ENCODE measurements at places on chromosomes 5 and 9.

DNA sequence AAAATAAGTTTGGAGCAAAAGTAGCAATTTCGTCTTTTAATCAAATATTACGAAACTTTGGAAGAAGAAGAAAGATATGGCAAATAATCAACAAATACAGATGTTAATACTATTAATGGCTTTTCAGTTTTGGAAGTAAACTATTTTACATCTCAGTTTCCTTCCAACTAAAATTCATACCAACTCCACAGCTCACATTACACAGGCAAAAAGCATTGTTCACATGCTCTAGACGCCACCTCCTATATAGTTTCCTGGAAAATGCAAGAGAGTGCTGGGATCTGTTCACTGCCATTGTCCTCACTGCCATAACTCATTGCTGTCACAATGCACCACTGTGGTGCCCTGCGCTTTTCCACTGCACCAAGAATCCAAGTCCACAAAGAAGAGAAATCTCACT lies 149.0 kb upstream of the FTMT start:
- DNase-seq: no peak

DNA sequence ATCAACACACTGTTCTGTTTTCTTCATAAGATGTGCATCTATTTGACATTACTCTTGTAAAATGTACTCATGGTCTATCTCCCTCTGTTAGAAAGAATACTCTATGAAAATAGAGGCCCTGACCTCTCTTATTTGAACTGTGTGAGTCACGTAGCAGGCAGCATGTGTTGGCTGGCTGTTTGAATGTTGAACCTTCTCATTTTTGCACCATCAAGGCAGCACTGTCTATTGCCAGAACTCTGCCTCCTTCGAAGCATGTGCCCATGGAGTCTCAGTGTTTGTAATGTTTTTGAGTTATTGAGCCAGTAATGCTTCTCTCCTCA lies 144.4 kb downstream of the ALDH1A1 start:
- DNase-seq: no peak

GRCh38 chr5:163190784-163191183 lies 246.6 kb upstream of the CCNG1 start:
- peak; percentile 60 for DNase-seq

DNA sequence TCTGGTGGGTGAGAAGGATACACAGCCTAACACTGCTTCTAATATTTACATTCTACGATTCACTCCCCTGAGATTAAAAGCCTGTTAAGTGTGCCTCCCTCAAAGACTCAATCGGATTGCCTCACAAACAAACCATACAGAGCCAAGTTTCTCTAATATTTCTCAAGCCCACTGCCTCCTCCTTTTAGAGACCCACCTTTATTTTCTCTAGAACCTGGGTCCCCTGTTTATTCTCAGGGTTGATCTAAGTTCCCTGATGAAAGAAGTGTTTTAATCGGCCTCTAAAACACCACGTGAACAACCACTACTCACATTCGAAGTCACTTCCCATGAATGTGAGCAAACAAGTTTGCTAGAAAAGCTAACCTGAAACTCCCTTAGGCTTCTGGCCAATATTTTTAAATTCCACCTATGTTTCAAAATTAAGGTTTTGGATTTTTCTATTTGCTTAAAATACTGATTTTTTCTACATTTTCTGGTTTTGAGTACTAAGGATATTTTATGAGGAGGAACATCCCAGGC lies 76.5 kb downstream of the GLIS3 start:
- DNase-seq: no peak

- DNase-seq: no peak
These were observed 316.3 kb downstream of the FAM170A start for GRCh38 chr5:119945691-119946090.

- no peak for DNase-seq
These were observed 6.3 kb downstream of the EDIL3 start for GRCh38 chr5:84378420-84378819.

All from left lung (tissue), 14 donors.